Activated CD4-positive, alpha-beta memory T cell treated with anti-CD3 and anti-CD28 coated beads, Interleukin-2, amount 10 ng/mL, durations not matched to agents 7 days and 5 days (primary cell): ENCODE measurements at places on chromosomes 7 and 10.

- DNase-seq = no peak
Measured at GRCh38 chr7:70410134-70410750, 721.7 kb upstream of the GALNT17 start.

DNA sequence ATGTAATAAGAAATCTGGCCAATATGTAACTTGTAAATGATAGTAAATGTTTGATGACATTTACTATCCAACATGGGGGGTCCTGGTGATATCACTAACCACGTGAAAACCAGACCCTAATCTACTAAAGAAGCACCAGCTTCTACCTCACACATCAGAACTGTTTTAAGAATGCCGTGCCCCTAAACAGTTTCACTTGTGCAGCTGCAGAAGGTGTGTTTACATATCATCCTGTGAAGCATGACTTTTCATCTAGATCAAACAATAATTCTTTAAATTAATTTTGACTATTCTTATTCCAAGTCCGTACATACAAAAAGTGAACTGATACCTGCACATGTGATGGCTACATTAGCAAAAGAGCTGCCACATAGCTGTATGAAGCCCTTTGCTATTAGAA, 61.0 kb downstream of the STEAP1B start:
- no peak for DNase-seq

GRCh38 chr10:123355748-123356481, 201.7 kb downstream of the BUB3 start:
- no peak for DNase-seq

DNA sequence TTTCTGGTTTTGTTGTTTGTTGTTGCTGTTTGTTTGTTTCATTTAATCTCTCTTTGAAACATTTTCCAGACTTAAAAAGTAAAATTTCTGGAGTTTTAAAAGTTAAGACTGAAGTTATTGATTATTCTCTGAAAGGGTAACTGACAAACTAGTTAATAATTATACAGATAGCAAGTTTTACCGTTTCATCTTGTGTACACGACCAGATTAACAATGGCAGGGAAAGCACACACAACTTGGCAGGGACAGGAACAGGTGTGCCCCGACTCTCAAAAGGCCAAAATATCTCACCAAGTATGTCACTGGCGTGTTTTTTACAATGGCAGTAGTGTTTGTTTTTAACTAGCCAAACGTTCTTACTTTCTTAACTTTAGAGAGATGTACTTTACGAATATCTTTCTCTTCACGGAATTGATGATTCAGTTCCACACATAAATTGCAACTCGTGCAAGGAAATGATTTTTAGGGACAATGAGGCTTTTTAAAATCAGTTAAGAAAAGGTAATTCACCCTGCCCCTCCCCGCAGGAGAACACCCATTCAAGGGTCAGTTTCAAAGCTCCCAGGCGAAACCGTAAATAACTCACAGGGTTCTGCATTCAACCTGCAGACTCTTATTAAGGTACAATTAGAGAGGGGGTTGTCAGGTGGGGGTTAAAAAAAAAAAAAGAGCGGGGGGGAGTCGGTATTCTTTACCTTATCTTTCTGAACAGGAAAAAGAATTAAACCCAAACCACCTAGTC, 3.5 kb downstream of the CTBP2 start:
- DNase-seq = no peak

DNA sequence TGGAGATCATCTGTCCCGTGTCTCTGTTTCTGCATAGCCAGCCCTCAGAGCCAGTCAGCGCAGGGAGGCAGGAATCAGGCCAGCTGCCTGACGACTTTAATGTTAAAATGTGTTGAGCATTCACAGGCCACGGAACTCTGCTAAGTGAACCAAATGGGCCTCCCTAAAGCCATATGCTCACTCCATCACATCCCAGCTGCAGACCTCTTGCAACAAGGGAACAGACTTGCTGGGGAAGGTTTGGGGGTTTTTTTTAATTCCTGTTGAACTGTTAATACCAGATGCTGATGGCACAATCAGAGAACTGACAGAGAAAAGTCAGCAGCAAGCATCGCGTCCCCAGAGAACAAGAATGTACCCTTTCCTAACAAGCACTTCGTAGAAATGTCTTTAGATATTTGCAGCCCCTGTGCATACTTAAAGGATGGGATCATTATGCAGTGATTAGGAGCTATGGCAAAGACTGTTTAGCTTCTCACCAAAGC, 900.4 kb upstream of the AUTS2 start:
- DNase-seq = no peak

DNA sequence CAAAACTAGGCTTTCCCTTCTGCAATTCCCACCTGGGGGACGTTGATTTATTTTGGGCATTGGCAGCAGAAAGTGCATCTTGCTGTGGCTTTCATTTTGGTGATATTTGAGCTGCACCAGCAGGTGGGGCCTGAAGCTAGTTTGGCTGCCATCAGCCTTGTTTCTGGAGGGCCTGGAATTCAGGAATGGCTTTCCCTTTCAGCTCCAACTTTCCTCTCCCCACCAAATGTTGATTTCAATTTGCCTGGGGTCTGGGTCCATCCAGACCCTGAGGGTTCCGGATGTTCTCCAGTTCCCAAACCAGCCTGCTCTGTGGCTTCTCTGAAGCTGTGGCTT, 640.4 kb downstream of the TYW1 start:
- no peak for DNase-seq

GRCh38 chr10:115093286-115093775, at the start of gene ATRNL1:
ATRNL1 (plus strand) TSS chr10:115093365; CDS start chr10:115093751, 386 bp downstream.
- no peak for DNase-seq

DNA sequence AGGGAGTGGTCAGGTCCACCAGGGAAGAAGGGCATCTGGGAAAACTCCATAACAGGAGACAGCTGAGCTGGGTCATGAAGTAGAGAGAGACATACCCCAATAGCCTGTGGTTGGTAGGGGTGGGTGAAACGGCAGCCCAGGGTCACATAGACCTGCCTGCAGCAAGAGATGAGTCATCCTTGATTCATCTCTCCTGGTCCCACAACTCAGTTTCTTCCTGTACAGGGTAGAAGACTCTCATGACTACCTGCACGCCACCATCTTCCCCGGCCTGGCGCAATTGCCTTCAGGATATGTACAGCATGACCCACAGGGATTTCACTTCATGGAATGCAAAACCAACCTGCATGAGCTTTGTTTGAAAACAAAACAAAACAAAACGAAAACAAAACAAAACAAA, 45.1 kb upstream of the ADAM12 start:
- no peak for DNase-seq

DNA sequence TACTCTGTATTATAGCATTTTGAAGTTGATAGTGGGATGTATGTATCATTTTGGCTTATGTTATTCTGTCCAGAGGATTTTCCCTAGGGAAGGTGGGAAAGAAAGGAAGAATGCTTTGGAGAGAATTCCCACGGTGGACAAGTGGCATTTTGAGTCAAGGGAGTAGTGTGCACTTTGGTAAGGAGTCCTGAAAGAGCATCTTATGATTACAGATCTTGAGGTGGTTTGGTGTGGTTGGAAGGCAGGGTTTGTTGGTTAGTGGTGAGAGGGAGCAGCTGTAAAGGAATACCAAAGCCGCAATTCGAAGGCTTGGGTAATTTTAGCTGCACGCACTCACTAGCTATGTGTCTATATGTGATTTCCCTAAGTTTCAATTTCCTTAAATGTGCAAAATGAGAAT, 16.1 kb downstream of the CCSER2 start:
- DNase-seq = no peak

DNA sequence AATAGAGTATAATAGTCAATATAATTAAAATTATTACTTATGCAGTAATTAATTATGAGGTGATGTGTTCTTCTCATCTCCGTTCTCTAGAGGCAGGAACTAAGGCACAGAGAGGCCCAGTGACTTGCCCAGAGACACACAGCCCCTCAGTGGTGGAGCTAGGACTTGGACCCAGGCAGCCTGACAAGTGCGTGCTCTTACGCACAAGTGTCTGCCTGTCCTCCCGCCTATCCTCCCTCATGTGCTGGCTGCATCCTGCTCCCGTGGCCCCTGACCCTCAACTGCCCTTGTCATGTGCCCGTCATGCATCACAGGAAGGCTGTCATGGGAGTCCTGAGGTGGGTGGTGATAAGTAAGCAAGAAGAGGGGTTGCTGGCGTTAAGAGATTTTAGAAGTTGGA, 14.3 kb downstream of the IL2RA start:
- DNase-seq = no peak

- no peak for DNase-seq
Measured at GRCh38 chr7:100584683-100585510, 1.0 kb downstream of the LRCH4 start.
